ENCODE measurements at places on chromosomes 11 and 22.

DNA sequence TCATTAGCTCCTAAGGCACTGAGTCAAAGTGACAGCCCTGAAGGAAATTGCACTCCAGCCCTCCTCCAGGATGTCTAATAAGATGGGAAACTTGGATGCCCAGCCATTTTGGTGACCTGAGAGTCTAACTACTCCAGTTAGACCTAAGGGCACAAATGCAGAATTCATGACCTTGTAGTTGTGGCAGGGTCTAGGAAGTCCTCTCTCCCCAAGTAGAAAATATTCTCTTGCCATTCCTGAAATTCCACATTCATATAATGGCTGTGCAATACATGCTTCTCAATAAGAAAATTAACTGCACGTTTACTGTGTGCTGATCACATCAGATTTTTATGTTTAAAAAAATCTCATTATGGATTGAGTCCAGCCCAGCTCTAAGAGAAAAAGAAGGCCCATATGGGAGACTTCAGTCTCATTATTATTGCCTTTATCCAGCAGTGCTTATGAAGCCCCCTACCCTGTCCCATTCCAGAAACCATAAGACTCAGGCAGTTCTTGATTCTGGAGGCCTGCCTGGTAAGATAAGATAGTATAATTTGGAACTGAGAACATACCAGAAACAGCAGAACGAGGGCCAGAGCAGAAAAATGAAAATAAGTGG is 133.7 kb upstream of the LDLRAD3 start:
- no peak for DNase-seq

- DNase-seq, result no peak
Observed at GRCh38 chr11:66417000-66417399, 3.8 kb upstream of the NPAS4 start.

GRCh38 chr11:67117672-67118180 is 1.3 kb upstream of the KDM2A start:
- DNase-seq, result no peak

GRCh38 chr11:67657300-67657699 is 6.8 kb upstream of the ACY3 start:
- no peak for DNase-seq

DNA sequence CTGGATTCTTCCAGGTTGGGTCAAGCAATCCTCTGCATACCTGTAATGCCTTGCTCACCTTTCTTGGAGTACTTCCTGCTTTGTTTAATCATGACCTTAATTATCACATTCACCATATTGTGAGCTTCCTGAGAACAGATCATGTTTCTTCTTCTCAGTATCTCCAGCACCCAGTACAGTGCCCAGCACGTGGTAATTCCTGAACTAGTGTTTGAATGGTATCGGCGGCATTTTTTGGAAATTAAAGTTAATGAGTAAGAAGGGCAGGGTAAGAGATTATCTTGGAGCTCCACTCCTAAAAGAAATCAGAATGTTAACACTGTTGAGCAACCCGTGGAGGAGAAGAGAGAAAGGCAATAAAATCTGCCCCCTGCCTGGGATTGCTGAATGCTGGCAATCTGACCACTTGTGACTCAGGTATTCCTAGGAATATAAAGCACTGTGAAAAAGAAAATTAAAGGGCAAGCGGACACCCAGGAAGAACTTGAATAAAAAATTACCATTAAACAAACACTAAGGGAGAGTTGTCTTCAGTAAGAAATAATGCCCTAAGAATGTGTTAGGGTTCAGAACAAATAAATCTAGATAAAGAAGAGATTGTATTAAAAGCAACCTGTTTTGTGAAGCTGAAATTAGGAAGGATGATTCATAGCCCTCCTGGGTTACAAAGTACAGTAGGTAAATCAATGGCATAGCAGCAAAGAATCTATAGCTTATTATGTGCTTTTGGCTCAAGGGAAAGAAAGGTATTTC is 92.9 kb downstream of the PDHX start:
- DNase-seq, result peak; percentile 46

DNA sequence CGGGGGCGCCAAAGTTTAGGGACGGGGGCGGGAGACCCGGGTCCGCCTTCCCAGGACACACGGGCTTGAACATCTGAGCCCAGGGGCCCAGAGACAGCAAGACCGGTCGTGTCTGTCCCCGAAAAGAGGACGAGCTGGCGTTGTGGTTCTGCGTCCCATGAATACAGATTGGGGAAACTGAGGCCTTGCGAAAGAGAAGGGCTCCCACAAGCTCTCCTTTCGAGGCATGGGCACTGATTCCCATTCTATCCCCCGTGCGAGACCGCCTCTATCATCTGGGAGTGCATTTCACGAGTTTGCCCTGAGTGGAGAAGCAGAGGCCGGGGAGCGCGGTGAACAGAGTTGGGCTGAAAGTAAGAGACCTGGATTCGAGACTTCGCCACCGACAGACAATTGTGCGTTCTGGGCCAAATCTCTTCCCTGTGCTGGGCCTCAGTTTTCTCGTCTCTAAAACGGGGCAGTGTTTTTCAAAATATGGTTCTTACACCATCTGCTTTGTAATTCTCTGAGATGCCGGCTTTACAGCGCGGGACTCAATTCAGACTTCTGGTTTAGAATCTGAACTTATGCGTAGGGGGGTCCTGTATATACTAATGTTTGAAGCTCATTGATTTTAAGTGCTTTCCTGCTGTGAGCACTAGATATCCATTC is 471 bp downstream of the RNF185 start:
- DNase-seq, result peak; percentile 24

GRCh38 chr11:120682866-120683265 is 171.3 kb downstream of the GRIK4 start:
- no peak for DNase-seq

- DNase-seq, result no peak
Observed at GRCh38 chr11:74662487-74663103, 68.6 kb downstream of the CHRDL2 start.

GRCh38 chr22:39205344-39206021 is 39.3 kb downstream of the PDGFB start:
- DNase-seq, result peak; percentile 74

DNA sequence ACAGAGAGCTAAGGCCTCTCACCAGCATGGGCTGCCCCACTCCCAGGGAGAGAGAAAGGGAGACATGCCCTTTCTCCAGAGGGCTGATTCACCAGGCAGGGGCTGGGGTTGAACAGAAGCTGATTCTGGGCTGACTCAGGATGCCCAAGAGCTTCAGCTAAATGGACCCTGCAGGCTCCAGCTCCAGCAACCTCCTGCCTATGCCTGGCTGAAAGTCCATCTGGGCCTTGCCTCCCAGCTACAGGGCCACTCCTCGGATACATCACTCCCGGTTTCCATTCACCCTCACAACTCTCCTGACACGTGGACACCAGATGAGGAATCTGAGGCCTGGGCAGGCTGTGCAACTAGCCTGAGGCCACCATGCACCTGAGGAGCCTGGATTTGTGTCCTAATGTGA is 215.5 kb downstream of the BUD13 start:
- DNase-seq, result no peak

DNA sequence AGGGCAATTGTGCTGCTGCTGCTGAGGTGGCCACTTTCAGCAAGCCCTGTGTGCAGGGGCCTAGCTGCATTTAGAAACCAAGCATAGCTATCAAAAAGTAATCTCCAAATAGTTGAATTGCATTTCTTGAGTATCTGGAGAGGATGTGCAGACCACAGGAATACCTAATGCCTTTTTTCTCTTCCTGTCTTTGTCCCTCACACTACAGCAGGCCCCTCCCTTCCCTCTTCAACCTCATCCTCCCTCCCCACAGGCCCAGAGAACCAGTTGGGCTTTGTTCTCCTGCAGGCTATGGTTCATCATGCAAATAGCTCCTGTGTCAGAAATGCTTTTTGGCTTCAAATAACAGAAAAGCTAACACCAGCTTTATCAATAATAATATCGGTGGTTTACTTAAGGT is 47.7 kb downstream of the DKK3 start:
- no peak for DNase-seq

- no peak for DNase-seq
Observed at GRCh38 chr11:44659641-44660040, 67.1 kb upstream of the TSPAN18 start.

- DNase-seq, result no peak
Observed at GRCh38 chr22:42860968-42861367, 3.9 kb upstream of the ARFGAP3 start.

GRCh38 chr11:47886096-47886495 is 37.9 kb upstream of the NUP160 start:
- DNase-seq, result no peak

DNA sequence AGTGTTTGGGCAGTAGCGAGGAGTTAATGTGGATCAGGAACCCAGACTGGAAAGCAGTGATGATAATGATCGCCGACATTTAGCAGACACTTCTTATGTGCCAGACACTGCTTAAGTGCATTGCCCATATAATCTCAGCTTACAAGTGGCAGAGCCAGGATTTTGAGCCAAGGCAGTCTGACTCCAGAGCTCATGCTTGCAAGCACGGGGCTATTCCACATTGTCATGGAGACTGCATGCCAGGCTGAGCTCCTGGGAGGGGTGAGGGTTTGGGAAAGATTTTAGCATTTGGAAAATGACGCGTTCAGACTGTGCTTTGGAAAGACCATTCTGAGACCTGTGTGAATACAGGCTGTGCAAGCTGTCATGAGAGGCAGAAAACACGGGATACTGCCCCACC is 302.7 kb downstream of the DDX10 start:
- DNase-seq, result no peak

GRCh38 chr22:48795664-48796063 is 1032.0 kb downstream of the BRD1 start:
- DNase-seq, result no peak

DNA sequence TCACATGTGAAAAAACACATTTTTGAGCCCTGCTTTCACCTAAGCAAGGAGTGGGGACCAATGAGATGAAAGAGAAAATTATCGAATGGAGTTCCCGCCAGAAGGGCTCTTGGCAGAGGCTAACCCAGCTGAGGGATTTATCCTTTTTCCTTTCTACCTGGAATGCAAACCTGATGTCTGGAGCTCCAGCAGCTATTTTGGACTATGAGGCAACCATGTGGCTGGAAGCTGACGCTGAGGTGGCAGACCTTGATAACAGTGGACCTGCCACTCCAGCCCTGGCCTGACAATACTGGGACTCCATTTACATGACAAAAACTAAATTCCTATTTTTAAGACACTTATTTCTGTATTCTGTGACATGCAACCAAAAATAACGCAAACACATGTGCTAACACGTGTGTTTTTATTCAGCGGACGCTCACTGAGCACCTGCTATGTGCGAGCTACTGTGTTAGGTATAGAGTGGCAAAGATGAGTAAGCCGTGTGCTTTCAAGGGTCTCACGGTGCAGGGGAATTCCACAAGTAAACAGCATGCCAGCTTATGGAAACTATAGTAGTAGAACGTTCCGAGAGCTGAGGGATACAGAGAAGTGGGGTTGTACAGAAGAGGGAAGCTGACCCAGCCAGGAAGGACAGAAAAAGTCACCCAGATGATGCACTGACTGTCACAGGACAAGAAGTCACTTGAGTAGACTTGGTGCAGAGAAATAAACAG is 19.1 kb upstream of the ISX start:
- no peak for DNase-seq

DNA sequence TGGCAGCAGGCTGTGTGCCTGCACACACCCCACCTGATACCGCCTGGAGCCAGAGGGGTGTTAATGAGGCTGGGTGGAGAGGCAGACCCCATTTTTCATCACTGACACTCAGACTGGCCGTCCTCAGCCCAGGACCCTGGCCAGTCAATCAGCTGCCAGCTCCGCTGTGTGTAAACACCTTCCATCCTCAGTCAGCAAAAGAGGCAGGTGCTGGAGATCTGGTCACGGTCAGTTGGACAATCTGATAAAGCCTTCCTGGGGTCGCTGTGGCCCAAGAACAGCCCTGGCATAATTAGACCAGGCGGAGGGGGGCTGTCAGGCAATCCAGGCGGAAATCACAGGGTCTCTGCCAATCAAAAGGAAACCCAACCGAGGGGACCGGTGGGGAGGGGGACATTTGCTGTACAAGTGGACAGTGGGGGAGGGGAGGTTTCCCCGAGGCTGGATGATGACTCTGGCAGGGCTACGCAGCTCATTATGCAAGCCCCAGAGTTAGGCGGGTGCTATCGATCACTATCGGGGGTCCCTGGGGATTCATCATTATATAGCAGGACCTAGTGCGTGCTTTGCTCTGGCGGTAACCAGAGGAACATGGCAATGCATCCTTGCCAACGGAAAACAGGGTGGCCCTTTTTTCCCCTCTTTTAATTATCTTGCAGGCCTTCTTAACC is 72.9 kb downstream of the ABTB2 start:
- no peak for DNase-seq

GRCh38 chr11:129610545-129610944 is 205.1 kb upstream of the TMEM45B start:
- DNase-seq, result no peak

GRCh38 chr11:92656783-92657182 is 312.7 kb upstream of the MTNR1B start:
- no peak for DNase-seq

DNA sequence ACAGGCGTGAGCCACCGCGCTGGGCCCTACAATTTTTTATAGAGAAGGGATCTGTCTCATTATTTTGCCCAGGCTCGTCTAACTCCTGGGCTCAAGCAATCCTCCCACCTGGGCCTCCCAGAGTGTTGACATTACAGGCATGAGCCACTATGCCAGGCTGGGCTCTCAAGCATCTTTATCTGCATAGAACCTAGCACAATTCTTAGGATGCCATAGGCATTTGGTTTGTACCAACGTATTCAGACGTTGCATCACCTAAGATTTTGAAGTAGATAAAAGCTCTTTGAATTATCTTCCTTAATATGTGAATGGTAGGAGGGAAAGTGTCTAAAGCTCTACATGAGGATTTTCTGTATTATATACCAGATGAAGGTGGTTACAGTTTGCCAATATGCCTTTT is 30.5 kb downstream of the RTN3 start:
- no peak for DNase-seq

- DNase-seq, result no peak
Observed at GRCh38 chr11:16049611-16050010, 306.7 kb downstream of the SOX6 start.

DNA sequence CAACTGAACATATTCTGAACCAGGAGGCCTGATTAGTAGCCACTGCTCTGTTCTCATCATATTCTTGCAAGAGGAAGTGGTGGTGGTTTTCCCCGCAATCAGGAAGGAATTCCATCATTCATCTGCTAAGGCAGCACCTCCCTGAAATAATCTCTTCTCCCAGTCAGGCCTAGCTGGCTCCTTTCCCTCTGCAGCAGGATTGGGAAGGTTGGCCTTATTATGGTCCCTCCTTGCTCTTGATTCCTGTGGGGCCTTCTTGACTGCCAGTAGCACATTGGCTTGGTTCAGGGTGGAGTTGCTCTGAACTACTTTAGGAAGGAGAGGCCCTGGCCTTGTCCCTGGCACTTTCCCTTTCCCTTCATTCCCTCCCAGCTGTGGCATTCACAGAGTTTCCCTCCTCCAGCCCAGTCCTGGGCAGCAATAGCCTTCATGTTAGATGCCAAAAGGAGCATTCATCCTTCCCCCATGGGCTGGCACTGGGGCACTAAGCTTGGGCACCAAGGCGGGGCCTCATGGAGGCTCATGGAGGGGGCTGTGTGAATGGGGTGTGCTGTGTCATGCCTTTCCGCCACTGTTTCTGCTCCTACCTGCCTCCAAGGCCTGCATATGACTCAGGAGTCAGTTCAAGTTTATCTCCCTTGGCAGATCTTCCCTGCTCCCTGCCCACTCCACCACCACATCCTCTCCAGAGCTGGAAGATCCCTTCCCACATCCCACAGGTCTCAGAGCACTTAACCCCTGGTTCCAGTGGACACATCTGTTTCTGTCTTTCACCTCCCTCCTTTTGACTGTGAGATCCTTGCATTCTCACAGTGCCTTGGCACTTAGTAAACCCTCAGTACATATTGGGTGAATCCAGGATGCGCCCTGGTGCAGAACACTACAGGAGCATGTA is 27.6 kb upstream of the CD44 start:
- DNase-seq, result peak; percentile 8

GRCh38 chr22:22180738-22181285 is 63.8 kb upstream of the VPREB1 start:
- DNase-seq, result peak; percentile 52

Data from ACHN (cell line).